Testis (tissue), 5 donors: ENCODE measurements at places on chromosomes 5 and 9. TPM values are rescaled to one million over a fixed set of nuclear protein-coding genes. Genes with fewer than 3 reads are reported as not detected.

The ZNF883 gene
- total RNA-seq: 8.6 TPM

The ADAMTS6 gene
- 25.5 TPM for total RNA-seq

The PAPPA gene
- total RNA-seq: 5.1 TPM

The SPATA31A3 gene
- total RNA-seq: 4.4 TPM

The RORB gene
- total RNA-seq: 0.87 TPM

The IL12B gene
- not detected for total RNA-seq

The ADCY2 gene
- total RNA-seq: 18.5 TPM

The ECM2 gene
- total RNA-seq: 16.7 TPM

The GRIA1 gene
- total RNA-seq: 3.5 TPM

The C5orf63 gene
- 17.8 TPM for total RNA-seq

The OCLN gene
- total RNA-seq: 16.0 TPM

The OBP2B gene
- total RNA-seq: 34.0 TPM

The ROR2 gene
- total RNA-seq: 12.3 TPM

The PCDHGA7 gene
- total RNA-seq: 11.1 TPM

The CCNI2 gene
- total RNA-seq: 4.5 TPM

The LCP2 gene
- total RNA-seq: 11.5 TPM

The TUSC1 gene
- total RNA-seq: 38.3 TPM

The SSBP2 gene
- 17.5 TPM for total RNA-seq

The SLC25A2 gene
- 4.4 TPM for total RNA-seq

The MLANA gene
- total RNA-seq: not detected

The AK8 gene
- 15.1 TPM for total RNA-seq

The DNAJC21 gene
- 75.4 TPM for total RNA-seq

The FOXD4L6 gene
- not detected for total RNA-seq

The GDNF gene
- total RNA-seq: 0.37 TPM

The ADRB2 gene
- 0.93 TPM for total RNA-seq

The ASPN gene
- 0.39 TPM for total RNA-seq

The DNM1 gene
- 8.0 TPM for total RNA-seq

The DMRT3 gene
- 11.8 TPM for total RNA-seq

The SPATA31A7 gene
- 1.2 TPM for total RNA-seq

The PCDHAC1 gene
- 5.5 TPM for total RNA-seq

The OR1J2 gene
- total RNA-seq: 0.62 TPM

The PCDHGB4 gene
- 13.3 TPM for total RNA-seq

The CNOT8 gene
- 106 TPM for total RNA-seq

The FAM200C gene
- total RNA-seq: 10.6 TPM

The MPDZ gene
- total RNA-seq: 38.2 TPM

The MED27 gene
- total RNA-seq: 30.7 TPM

The DAP gene
- 46.3 TPM for total RNA-seq

The SPATA31C1 gene
- total RNA-seq: 5.9 TPM

The LCNL1 gene
- 59.3 TPM for total RNA-seq

The GRXCR2 gene
- 0.31 TPM for total RNA-seq

The CREB3 gene
- total RNA-seq: 51.2 TPM

The BSPRY gene
- total RNA-seq: 14.2 TPM

The TCF7 gene
- total RNA-seq: 16.1 TPM
